H54 (cell line): ENCODE measurements at places on chromosomes 7 and 10.

- no peak for DNase-seq
These were observed 97.0 kb upstream of the AMPH start for GRCh38 chr7:38728145-38728544.

DNA sequence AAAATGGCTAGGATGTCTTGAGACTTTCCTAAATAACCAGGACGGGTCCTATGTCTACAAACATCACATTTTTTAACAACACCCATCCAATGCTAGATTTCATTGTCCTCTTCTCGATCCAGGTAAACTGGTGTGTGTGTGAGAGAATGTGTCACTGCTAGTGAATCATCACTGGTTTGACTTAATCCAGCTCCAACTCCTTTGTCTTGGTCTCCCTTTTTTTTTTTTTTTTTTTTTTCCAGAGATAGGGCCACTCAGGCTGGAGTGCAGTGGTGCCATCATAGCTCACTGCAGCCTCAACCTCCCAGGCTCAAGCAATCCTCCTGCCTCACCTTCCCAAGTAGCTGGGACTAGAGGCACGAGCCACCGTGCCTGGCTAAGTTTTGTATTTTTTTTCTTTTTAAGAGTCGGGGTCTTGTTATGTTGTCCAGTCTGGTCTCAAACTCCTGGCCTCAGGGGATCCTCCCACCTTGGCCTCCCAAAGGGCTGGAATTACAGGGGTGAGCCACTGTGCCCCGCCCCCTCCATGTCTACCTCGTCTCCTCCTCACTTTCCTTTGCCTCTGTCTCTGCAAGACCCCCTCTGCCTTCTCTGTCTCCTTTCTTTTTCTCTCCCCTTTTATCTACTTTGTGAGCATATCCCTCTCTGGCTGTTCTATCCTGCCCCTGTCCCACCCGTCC lies 2.2 kb upstream of the UFSP1 start:
- DNase-seq, result no peak

DNA sequence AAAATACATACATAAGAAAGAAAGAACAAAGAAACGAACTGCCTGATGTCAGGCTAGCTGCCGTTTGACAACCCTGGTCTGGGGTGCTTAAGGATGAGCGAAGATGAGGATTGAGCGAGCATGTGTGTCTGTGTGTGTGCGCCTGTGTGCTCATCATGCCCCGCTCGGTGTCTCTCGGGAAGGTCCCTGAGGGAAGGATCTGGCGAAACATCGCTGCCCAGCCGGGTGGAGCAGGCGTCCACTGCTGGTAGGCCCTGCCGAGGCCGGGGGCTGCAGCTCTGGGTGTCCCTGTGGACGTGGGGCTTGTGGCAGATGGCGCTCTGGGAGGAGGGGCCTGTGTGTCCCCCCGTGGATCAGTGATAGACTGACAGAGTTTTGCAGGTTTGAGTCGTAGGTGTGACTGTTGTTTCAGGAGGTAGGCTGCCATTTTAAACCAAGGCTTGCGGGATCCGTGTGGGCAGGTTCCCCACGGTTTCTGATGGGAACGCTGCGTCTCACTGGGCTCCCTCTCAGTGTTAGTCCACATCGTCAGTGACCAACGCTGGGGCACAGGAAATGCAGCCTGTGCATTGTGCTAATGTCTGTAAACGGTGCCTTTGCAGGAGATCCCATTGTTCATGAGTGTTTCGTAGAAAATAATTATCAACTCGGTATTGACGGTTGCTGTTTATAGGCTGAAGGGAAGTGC lies 5.9 kb upstream of the SUN1 start:
- DNase-seq, result no peak

- DNase-seq, result no peak
These were observed 41.0 kb downstream of the RABGEF1 start for GRCh38 chr7:66781408-66782090.

GRCh38 chr10:11264296-11265048 lies 246.8 kb downstream of the CELF2 start:
- no peak for DNase-seq

DNA sequence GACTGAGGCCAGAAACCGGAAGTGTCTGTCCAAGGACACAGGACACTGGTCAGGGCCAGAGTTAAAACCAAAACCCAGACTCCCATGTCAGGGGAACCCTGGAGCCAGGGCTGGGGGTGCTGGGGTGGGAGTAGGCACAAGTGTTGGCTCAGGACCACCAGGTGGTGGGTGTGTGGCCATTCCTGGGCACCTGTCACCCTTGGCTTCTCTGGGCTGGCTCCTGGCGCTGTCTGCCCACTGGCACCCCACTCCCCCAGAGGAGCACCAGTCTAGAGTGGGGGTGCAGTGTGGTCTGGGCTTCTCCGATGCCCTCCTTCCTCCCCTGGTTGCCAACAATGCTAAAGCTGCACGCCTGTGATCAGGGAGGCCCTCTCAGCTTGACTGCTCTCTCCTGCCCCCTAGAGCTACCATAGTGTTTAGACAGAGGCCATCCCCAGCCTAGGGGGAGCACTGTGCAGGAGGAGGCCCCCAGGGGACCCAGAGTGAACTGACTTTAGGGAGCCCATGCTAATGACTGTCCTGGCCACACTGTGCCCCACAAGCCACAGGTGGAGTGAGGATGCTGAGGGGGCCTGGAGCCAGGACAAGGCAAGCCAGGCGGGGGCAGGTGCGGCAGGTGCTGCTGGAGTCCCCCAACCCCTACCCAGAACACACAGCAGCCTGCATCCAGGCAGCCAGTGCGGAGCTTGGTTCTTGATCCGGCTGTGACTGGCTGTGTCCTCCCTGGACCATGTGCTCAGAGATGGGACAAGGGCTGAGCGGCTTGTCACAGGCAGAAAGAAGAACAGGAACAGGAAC lies 11.0 kb downstream of the RASGEF1A start:
- DNase-seq, result peak; percentile 68

DNA sequence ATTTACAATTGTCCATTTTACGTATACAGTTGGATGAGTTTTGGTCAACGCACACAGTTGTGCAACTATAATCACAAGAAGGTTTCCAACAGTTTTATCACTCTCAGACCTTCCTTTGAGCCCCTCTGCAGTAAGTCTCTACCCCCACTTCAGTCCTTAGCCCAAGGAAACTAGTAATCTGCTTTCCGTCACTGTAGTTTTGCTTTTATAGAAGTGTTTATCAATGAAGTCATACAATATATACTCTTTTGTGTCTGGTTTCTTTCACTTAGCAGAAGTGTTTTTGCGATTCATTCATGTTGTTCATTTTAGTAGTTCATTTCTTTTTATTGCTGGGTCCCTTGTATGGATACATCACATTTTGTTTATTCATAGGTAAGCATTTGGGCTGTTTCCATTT lies 92.9 kb upstream of the PIP4K2A start:
- DNase-seq, result no peak

DNA sequence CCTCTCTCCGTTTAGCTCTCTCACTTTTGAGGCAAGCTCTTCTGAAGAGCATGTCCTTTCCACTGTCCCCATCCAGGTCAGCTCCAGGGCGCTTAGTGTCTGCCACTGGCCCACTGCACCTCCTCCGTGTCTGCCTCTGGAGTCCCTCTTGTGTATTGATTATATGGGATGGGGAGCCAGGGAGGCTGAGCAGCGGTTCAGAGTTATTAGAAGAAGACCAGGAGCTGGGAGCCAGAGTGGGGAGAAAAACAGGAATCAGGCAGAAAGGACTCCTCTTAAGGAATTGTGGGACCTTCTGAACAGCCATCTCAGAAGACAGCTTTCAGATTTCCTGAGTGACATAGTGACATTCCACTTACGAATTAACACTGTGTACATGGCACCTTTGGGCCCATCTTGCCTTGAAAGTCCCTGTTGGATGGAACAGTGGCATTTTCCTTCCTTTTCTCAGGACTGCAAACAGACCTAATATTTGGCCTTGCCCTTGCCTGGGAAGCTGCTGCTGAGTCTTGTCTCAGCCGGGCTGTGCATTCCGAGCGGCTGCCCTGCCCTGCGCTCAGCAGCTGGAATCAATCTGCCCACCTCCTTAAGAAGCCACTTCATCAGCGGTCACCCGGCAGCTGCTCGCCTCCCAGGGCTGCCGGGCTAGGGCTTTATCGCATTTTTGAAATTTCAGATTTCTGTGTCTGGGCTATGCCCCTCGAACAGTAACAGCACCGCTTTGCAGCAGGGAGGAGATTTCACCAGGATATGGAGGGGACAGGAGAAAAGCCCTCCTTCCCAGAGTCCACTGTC lies 81.1 kb upstream of the PRKG1 start:
- DNase-seq, result no peak

GRCh38 chr7:112788778-112789343 lies 1.3 kb downstream of the TMEM168 start:
- no peak for DNase-seq

GRCh38 chr7:121436136-121436535 lies 40.0 kb upstream of the FAM3C start:
- no peak for DNase-seq

GRCh38 chr7:25436413-25436812 lies 208.1 kb upstream of the NPVF start:
- DNase-seq, result no peak

DNA sequence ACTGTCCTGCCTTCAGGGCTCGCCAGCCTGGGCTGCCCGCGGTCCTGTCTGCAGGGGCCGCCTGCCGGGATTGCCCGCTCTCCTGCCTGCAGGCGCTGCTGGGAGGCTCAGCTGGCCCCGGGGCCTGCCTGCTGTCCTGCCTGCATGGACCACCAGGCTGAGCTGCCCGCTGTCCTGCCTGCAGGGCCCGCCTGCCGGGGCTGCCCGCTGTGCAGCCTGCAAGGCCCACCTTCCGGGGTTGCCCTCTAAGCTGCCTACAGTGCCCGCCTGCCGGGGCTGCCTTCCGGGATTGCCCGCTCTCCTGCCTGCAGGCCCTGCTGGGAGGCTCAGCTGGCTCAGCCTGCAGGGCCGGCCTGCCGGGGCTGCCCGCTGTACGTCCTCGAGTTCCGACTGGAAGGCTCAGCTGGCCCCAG lies 164.4 kb downstream of the GLRX3 start:
- no peak for DNase-seq

DNA sequence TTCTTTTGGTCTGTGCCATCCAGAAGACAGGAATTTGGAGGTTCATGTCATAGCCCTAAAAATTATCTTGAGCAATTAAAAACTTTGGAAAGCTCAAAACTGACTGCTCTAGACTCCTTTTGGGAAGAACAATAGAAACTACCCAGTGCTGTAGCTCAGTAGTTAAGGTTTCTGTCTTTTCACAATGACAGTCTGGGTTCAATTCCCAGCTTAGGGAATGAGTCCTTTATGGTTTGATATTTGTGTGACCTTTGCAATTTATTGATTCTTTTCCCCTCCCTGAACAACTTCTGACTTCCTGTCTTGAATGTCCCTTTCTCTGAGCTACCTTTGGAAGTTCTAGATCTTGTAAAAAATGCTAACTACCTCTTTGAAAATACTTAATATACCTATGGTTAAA lies 603.3 kb upstream of the IGFBP3 start:
- DNase-seq, result no peak

- DNase-seq, result no peak
These were observed 16.1 kb downstream of the PAPOLB start for GRCh38 chr7:4845740-4846142.

- no peak for DNase-seq
These were observed 14.2 kb upstream of the PRKAR1B start for GRCh38 chr7:741191-741671.

DNA sequence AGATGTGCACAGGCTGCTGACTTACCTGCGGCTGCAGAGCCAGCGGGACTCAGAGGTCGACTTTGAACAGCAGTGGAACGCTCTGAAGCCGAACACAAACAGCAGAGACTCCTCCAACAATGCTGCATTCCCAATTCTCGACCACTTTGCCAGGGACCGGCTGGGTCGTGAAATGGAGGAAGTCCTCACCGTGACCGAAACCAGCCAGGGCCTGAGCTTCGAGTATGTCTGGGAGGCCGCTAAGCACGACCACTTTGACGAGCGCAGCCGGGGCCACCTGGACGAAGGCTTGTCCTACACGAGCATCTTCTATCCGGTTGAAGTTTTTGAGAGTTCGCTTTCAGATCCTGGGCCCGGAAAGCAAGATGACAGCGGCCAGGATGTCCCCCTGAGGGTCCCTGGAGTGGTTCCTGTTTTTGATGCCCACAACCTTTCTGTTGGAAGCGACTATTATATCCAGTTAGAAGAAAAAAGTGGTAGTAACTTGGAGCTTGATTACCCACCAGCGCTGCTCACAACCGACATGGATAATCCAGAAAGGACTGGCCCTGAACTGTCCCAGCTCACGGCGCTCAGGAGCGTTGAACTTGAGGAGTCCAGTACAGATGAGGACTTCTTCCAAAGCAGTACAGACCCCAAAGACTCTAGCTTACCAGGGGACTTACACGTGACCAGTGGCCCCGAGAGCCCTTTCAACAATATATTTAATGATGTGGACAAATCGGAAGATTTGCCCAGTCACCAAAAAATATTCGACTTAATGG lies 19.4 kb upstream of the BHLHA15 start:
- DNase-seq, result no peak

- no peak for DNase-seq
These were observed 108.6 kb downstream of the NRF1 start for GRCh38 chr7:129719980-129720732.

GRCh38 chr10:26571655-26572054 lies 125.8 kb upstream of the PDSS1 start:
- DNase-seq, result no peak

DNA sequence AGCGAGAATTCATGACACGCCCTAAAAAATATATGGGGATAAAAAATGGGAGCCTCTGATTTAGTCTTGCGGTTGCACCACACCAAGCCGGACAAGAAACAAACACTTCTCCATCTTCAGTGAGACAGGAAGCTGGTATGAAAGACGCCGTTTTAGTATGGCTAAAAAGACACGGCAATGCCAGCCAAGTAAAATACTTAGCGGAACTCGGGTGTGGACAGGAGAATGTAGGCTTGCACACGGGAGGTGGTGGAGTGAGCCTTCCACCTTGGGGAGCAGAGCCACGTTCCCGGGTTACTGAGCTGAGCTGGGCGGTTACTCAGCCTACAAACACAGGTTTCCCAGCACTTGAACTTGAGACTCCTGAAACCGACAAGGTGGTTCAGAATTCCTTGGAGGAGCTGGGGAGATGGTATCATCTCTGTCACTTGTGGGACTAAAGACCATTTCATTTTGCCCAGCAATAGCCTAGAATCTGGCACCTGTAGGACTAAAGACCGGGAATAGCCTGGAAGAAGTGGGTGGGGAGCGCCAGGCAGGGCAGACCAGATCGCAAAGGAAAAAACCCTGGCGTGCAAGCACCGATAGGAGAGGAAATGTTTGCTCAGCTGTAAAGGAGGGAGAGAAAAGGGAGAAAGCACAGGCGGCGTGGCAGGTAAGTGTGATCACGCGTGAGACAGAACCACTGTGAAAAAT lies 34.8 kb upstream of the SEPHS1 start:
- DNase-seq, result no peak

DNA sequence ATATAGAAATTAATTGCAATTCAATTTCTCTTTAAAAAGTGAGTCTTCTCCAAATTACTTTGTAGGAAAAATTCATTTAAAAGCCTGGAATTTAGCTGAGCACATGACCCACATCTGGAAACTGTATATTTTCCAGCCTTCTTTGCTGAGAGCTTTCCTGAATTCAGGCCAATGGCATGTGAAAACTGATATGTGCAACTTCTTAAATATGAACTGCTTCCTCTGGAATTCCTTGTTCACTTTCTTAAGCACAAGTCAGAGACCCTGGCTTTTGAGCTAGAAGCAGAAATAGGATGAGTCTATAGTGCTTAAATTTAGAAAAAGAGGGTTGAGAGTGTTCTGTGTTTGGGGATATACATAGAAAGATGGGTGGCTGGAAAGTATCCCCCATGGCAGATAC lies 365.1 kb upstream of the MTPN start:
- no peak for DNase-seq
